ENCODE measurements at places on chromosomes 13 and 19. TPM values are rescaled to one million over a fixed set of nuclear protein-coding genes. Genes with fewer than 3 reads are reported as not detected.

C3 gene
- 179 TPM for total RNA-seq

KCNRG gene
- total RNA-seq: 0.24 TPM

ZNF729 gene
- not detected for total RNA-seq

POU2F2 gene
- total RNA-seq: 0.68 TPM

IGSF23 gene
- total RNA-seq: not detected

DDA1 gene
- total RNA-seq: 28.7 TPM

DHDH gene
- total RNA-seq: 0.51 TPM

MYH14 gene
- total RNA-seq: 124 TPM

FOSB gene
- 6.3 TPM for total RNA-seq

CATSPERD gene
- not detected for total RNA-seq

CERS4 gene
- 17.8 TPM for total RNA-seq

CEACAM5 gene
- total RNA-seq: not detected

ERCC2 gene
- total RNA-seq: 12.3 TPM

CACNG8 gene
- total RNA-seq: 0.31 TPM

LIN37 gene
- 4.7 TPM for total RNA-seq

URAD gene
- total RNA-seq: not detected

CAPN12 gene
- total RNA-seq: 0.45 TPM

DNMT1 gene
- 26.1 TPM for total RNA-seq

ANGPTL4 gene
- total RNA-seq: 154 TPM

FBXO17 gene
- total RNA-seq: 1.6 TPM

EPS8L1 gene
- 1.3 TPM for total RNA-seq

KIR2DL3 gene
- total RNA-seq: not detected

CEACAM4 gene
- 0.26 TPM for total RNA-seq

UBE2L5 gene
- 0.42 TPM for total RNA-seq

IL12RB1 gene
- 0.33 TPM for total RNA-seq

ZNF320 gene
- total RNA-seq: 9.8 TPM

LILRB1 gene
- 1.7 TPM for total RNA-seq

PRSS57 gene
- not detected for total RNA-seq

PRKCSH gene
- 107 TPM for total RNA-seq

ZNF681 gene
- 0.57 TPM for total RNA-seq

ANKRD10 gene
- 38.1 TPM for total RNA-seq

LRRC25 gene
- 13.3 TPM for total RNA-seq

SLC5A5 gene
- not detected for total RNA-seq

LIM2 gene
- total RNA-seq: not detected

RNASEH2B gene
- total RNA-seq: 30.5 TPM

RTBDN gene
- total RNA-seq: not detected

CA11 gene
- 3.5 TPM for total RNA-seq

IGFLR1 gene
- 2.4 TPM for total RNA-seq

GPR4 gene
- total RNA-seq: 8.7 TPM

CLN5 gene
- 21.0 TPM for total RNA-seq

ZNF221 gene
- 3.0 TPM for total RNA-seq

CEACAM16 gene
- not detected for total RNA-seq

PTPRS gene
- 30.6 TPM for total RNA-seq

ZNF132 gene
- total RNA-seq: 5.3 TPM

RINL gene
- total RNA-seq: 4.6 TPM

KIR3DL2 gene
- not detected for total RNA-seq

TNNI3 gene
- 3,029 TPM for total RNA-seq

CCDC194 gene
- not detected for total RNA-seq

ZNF382 gene
- total RNA-seq: 15.9 TPM

NOP53 gene
- 198 TPM for total RNA-seq

RCBTB1 gene
- total RNA-seq: 23.5 TPM

ERF gene
- 30.5 TPM for total RNA-seq

NAA16 gene
- 10.1 TPM for total RNA-seq

LACC1 gene
- total RNA-seq: 5.5 TPM

TMEM238 gene
- 0.28 TPM for total RNA-seq

UFM1 gene
- 23.6 TPM for total RNA-seq

Data from heart right ventricle (tissue), 16 donors.